Activated T-cell treated with anti-CD3 and anti-CD28 coated beads for 1 hour (primary cell): ENCODE measurements at places on chromosomes 6 and 20.

GRCh38 chr6:158626360-158627167 is 18.0 kb downstream of the DYNLT1 start:
- DNase-seq: no peak

GRCh38 chr20:46010491-46011391 is 2.0 kb downstream of the MMP9 start:
- DNase-seq: no peak

DNA sequence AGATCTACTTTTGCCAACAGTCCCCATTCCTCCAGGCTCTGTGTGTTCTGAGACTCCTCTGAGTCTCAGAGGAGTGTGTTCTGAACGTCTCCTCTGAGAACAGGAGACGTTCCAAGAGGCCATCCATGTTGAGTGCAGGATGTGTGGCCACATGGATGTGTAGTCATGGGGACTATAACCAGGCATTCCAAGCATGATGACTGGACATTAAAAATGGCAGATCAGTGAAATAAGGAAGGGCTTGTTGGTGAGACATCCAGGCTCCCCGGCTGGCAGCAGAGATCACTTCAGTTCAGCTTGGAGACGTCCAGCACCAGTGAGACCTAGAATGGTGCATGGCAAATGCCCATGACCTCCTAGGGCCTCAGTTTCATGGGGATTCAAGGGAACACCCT is 34.3 kb upstream of the POU5F1 start:
- no peak for DNase-seq

DNA sequence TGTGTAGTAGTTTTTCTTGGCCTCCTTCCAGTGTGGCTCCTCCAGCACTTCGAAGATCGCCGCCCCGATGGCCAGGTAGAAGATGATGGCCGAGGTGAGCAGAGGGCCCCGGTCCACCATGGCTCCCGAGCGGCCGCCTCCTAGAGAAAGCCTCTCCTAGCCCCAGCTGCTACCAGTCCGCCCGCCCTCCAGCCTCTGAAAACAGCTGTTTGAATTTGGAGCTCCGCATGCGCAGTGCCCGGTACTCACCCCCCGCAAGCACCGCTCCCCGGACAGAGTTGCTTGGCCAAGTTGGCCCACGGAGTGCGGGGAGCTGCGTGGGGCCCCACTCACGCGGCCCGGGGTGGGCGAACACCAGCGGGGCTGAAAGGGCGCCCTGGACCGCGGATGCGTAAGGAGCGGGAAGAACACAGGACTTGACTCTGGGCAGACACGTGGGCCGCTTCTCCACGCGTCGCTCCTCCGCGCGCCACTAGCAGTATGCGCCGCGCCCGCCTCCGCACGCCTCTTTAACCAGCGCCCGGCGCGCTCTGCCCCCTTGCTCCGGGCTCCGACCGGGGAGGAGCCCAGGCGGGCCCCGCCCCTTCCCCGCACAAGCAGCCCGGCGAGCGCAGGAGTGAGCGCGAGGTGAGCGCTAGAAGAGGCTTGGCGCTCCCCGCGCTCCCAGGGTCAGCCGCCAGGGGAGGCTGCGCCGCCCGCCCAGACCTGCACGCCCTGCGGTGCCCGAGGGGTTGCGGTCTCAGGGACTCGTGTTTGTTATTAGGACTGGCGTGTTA is at the start of gene KCNK5:
KCNK5 (minus strand) TSS at position 484 of the 776 bp plus-strand sequence; CDS start at position 120, 364 bp downstream.
- DNase-seq: peak; percentile 41

GRCh38 chr6:50663806-50664205 is 49.5 kb upstream of the TFAP2D start:
- no peak for DNase-seq

DNA sequence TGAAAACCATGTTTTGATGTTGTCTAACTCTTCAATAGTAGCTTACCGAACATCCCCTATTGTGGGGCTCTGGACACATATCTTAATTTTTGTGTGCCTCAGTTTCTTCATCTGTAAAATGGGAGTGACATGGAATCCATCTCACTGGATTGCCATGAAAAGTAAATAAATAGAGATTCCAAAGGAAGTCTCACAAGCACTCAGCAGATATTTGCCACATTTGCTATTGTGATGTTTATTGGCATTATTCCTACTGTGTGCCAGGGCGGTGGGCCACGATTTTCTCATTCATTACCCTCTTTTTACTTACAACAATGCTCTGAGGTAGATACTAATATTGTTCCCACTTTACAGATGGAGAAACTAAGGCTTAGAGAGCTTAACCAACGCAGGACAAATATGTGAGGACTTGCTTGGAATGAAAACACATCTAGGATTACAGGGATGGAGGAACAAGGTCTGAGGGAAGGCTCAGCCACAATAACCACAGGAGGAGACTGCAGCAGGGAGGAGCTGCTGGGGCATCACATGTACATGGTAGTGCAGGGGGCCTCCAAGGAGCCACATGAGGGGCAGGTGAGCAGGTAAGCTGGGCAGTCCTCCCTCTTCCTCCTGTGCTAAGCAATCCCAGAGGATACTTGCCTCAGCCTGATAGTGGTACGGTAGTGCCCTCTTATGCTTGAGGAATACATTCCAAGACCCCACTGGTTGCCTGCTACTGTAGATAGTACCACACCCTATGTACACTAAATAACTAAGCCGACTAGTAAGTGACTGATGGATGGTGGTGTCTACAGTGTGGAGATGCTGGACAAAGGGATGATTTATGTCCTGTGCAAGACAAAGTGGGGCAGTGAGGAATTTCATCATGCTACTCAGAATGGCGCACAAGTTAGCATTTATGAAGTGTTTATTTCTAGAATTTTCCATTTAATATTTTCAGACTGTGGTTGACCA is 176.9 kb downstream of the FOXA2 start:
- no peak for DNase-seq

DNA sequence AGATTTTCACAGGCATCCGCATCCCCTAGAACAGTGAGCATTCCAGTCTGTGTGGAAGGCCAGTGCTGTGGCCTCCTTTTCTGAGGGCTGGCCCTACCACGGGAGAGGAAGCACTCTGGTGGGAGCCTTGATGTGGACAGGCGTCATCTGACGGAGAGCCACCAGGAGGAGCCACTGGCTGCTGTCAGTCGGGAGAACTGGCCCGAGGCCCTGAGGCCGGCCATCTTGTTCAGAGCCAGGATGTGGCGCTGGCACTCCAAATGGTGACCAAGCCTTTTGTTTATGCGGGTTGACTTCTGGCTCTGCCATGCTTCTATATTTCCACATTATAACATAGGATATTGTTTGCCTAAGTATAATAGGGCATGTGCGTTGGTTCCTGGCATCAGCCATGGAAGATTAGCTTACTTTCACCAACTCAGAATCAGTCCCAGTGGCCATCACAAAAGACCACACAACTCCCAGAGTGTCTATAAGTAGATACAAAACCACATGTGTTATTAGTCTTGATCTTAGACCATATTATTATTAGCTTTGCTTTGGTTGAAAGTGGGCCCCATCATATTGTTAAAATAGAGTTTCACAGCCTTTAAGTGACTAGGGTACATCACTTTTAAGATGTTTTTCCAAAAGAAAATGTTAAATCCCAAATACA is 273.9 kb upstream of the TAB2 start:
- DNase-seq: no peak

GRCh38 chr20:43744151-43744611 is 17.4 kb upstream of the GTSF1L start:
- DNase-seq: no peak

GRCh38 chr6:156068881-156069280 is 613.2 kb upstream of the NOX3 start:
- no peak for DNase-seq

- DNase-seq: no peak
Measured at GRCh38 chr6:8860671-8861070, 425.3 kb upstream of the SLC35B3 start.
